Activated CD8-positive, alpha-beta memory T cell treated with anti-CD3 and anti-CD28 coated beads, Interleukin-2, amount 50 U/mL, for 48 hours (primary cell): ENCODE measurements at places on chromosomes 4 and X.

DNA sequence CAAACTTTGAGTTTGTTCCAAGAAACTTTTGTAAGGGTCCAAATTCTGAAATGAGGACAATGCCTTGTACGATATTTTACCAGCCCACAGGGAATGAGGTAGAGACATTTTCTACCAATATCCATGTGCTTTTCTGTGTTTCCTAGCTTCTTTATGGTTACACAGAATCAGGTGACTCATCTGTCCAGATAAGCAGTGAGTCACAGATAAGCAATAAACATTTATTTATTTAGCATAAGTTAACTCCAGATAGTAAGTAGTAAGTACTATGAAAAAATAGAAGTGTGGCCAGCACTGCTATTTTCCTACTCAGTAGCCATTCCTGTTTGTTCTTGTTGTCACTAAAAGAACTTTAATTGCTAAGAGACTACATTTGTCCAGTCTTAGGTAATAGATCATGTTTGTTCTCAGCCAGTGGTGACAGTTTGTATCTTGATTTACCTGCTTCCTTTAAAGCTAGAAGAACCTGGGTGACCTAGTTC lies 7.4 kb downstream of the AFF1 start:
- DNase-seq = no peak

DNA sequence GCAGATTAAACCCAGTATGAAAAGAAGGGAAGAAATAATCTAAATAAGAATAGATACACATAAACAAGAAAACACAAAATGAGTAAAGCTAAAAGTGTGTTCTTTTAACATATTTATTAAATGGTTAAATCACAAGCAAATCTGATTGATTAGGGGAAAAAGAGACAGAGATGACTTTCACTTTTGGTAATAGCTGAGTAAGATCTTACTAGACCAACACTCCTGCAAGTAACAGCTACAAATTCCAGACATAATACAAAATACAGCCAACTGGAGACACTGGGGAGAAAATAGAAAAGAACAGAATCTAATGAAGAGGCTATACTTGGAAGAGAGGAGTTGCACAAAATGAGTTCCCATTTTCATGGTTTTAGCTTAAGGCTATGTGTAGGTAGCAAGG lies 33.5 kb downstream of the OR13H1 start:
- no peak for DNase-seq

DNA sequence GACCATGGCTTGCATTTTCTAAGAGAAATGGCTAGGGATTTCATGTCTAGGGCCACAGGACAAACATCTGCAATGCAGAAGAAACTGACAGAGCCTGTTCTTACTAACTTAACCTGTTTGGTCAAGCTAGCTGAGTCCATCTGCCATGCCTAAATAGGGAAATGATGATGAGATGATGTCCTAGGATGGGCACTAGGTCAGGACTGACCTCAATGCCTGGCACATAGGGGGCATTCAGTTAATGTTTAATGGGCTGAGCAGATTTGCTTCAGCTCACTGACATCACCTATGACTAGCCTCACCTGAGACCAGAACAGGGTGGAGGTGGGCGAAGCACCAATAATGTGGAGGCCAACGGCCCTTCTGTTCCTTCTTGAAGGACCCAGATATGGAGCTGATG lies 174.2 kb upstream of the SCML1 start:
- DNase-seq = no peak

- no peak for DNase-seq
Measured at GRCh38 chr4:24973747-24974601, 56.8 kb downstream of the LGI2 start.

DNA sequence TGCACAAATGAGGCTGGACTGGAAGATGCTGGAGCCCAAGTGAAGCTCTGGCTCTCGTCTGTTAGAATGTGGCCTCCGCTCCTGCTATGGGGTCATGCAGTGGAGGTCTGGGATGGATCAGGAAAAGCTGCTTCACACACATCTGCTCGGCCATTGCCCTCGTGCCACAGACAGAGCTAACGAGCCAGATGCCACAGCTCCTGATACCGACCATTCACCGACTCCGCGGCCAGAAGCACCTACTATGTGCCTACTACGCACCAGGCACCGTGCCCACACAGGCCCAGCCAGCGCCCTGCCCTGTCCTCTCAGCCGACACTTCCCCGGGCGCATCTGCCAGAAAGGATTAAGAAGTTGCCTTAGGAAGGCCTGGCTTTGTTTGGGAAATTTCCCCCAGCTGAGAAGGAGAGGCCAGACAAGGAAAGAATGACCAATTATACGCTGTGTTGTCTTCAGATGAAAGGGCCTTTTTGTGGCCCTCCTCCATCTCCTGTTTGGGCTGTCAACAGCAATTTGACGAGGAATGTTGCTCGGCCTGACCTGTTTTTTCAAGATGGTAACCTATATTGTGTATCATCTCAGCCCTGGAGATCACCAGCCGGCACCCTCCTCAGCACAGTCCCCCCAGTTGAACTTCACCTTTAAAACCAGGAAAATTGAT lies 34.3 kb downstream of the HMX1 start:
- peak; percentile 12 for DNase-seq

GRCh38 chr4:174058846-174059245 lies 224.6 kb downstream of the FBXO8 start:
- DNase-seq = no peak

- no peak for DNase-seq
Measured at GRCh38 chr4:82728301-82728700, 70.3 kb downstream of the SCD5 start.

DNA sequence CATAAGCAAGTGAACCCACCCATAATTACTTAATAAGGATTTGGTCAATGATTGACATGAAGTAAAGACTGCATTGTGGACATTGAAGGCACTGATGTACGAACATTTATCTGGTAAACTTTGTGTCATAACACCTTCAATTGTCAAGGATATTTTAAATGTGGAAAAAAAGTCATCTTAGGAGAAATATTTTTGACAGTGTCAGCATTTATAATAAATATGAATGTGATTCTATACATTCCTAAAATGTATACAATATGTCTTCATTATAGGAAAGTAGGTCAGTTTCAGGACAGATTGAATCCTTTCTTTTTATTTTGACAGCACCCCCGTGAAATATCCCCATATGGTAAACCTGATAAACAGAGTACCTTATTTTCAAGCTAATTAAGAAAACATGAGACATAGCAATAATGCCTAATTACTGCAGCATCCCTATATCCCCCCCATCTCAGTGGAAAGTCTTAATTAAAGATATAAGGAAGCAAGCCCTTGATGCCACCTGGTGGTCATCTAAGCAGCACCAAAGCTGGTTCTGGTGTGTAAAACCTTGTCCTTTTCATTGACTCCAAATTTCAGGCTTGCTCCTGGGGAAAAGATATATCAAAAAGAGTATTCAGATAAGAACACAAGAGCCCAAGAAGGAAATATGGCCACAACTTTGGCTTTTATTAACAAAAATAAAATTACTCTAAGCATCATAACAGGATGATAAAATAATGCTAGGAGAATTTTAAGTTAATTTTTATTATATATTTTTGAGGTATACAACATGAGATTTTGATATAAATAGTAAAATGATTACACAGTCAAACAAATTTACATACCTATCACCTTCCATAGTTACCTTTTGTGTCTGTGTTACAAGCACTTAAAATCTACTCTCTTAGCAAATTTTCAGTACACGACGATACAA lies 379.7 kb downstream of the TLL1 start:
- no peak for DNase-seq

GRCh38 chr4:105145903-105146275 lies 787 bp upstream of the TET2 start:
- peak; percentile 75 for DNase-seq

- DNase-seq = no peak
Measured at GRCh38 chr4:8252301-8253173, 17.0 kb upstream of the HTRA3 start.

DNA sequence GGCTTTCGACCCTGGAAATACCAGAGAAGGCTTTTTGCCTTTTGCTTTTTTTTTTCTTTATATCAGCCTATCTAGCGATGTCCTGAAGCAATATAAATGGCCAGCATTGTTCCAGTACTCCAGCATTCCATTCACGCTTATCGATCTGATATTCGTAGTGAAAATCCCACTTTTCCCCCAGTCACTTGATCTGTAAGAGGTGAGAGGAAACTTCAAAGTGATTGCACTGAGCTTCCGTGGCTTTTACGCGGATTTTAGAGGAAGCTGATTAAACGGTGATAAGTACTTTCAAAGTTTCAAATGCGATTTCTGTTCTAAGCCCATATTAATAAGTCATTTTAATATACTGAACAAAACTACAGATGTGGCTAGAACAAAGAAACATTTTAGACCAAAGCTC lies 725.5 kb downstream of the TRIML1 start:
- DNase-seq = no peak

- DNase-seq = no peak
Measured at GRCh38 chr4:160175064-160175643, 1072.3 kb downstream of the RAPGEF2 start.

- peak; percentile 49 for DNase-seq
Measured at GRCh38 chr4:1978226-1978625, 30.5 kb downstream of the NELFA start.

GRCh38 chrX:69221239-69222102 lies 56.2 kb upstream of the PJA1 start:
- DNase-seq = no peak

DNA sequence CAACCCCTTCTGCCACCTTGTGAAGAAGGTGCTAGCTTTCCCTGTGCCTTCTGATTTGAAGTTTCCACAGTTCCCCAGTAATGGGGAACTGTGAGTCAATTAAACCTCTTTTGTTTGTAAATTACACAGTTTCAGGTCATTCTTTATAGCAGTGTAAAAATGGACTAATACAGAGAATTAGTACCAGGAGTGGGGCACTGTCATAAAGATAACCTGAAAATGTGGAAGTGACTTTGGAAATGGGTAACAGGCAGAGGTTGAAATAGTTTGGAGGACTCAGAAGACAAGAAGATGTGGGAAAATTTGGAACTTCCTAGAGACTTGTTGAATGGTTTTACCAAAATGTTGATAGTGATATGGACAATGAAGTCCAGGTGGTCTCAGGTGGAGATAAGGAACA lies 131.0 kb upstream of the HAND2 start:
- no peak for DNase-seq
